SW 1271 (cell line): ENCODE measurements at places on chromosomes 5 and 9.

- no peak for DNase-seq
Observed at GRCh38 chr9:136765041-136765440, 723 bp upstream of the LCN15 start.

- no peak for DNase-seq
Observed at GRCh38 chr9:84966876-84967830, 297.6 kb downstream of the NTRK2 start.

DNA sequence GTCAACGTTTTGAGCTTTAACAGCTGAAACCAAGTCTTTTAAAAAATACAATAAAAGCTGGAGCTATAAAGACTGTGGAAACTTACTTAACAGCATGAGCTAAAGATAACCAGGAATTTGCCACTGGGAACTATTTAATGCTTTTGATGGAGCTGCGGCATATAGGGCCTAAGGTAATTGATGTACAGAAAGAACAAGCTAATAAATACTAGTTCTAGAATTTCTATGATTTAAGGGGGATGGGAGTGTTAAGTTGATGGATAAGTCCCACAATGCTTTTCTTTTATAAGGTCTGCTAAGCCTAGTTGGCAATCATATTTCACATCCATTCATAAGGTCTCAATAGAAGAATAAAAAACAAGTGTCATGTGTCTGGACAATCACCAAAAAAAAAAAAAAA is 334.0 kb upstream of the DMAC1 start:
- DNase-seq = no peak

GRCh38 chr9:95727947-95728520 is 147.5 kb upstream of the ERCC6L2 start:
- DNase-seq = no peak

DNA sequence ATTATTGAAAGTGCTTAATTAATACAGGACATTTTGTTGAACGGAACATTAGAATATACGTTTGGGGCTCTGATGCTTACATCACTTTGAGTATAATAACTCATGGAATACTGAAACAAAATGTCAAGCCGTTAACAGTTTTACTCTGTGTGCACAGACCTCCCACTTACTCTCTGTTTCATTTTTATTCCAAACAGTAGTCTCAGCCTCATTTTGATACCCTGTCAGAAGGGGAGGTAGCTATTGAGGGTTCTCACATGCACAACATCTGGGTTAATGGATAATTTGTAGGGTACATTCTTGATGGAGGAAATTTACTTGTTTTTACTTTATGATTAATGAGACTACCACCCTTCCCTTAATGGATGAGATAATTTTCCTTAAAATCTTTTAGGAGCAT is 59.0 kb downstream of the SCAMP1 start:
- no peak for DNase-seq

GRCh38 chr9:94826644-94827410 is 100.3 kb downstream of the AOPEP start:
- DNase-seq = no peak

- no peak for DNase-seq
Observed at GRCh38 chr9:11103525-11103924, 490.7 kb upstream of the PTPRD start.

DNA sequence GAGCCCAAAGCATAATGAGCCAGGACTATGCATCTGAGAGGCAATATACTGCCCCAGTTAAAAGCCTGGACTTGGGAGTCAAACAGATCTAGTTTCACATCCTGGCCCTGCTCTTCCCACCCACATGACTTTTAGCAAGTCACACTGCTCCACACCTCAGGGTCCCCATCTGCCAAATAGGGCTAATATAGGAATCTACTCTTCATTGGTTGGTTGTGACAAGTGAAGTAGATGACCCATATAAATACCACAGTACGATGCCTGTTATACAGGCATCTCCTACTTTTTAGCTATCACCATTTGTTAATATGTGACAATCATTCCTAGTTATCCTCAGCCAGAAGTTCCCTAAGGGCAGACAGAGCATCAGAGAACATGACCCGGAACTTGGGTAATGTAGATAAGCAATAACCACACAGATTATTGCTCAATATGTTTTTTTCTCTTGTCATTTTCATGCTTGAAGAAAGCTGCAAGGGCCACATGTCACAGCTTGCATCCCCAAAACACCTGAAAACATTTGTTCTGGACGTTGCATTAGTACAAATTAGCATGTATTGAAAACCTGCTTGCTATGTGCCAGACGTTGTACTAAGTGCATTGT is 20.4 kb downstream of the ADAM19 start:
- no peak for DNase-seq

- DNase-seq = no peak
Observed at GRCh38 chr9:76020652-76021051, 130.2 kb downstream of the PCSK5 start.
